Mesangial cell (primary cell): ENCODE measurements at places on chromosomes 13 and 19. TPM values are rescaled to one million over a fixed set of nuclear protein-coding genes. Genes with fewer than 3 reads are reported as not detected.

Gene HPN
- total RNA-seq: 5.7 TPM in 1 of 2 replicates, not detected in the other

Gene ZNF418
- total RNA-seq: 3.0 and 7.7 TPM in 2 replicates

Gene DENND1C
- total RNA-seq: 0.81 and 2.0 TPM in 2 replicates

Gene SPIB
- total RNA-seq: not detected in 2 replicates

Gene PINLYP
- 1.3 and 4.6 TPM in 2 replicates for total RNA-seq

Gene VSTM2B
- total RNA-seq: not detected in 2 replicates

Gene SLC5A5
- total RNA-seq: not detected in 2 replicates

Gene SIX5
- total RNA-seq: 14.2 and 26.9 TPM in 2 replicates

Gene SLC1A5
- total RNA-seq: 181 and 284 TPM in 2 replicates

Gene NECTIN2
- 287 and 362 TPM in 2 replicates for total RNA-seq

Gene CERS4
- total RNA-seq: 10.4 and 57.3 TPM in 2 replicates

Gene PARP4
- total RNA-seq: 34.5 and 48.2 TPM in 2 replicates

Gene FFAR2
- total RNA-seq: not detected in 2 replicates

Gene TDRD12
- not detected in 2 replicates for total RNA-seq

Gene HNRNPL
- total RNA-seq: 168 and 316 TPM in 2 replicates

Gene SLC7A9
- total RNA-seq: not detected in 2 replicates

Gene CRX
- total RNA-seq: not detected in 2 replicates

Gene FXYD1
- 0.89 TPM in 1 of 2 replicates, not detected in the other for total RNA-seq

Gene ZIC2
- not detected in 2 replicates for total RNA-seq

Gene KIR2DL1
- not detected in 2 replicates for total RNA-seq

Gene ZNF30
- 1.5 and 2.0 TPM in 2 replicates for total RNA-seq

Gene PABPC3
- total RNA-seq: 0.33 and 0.51 TPM in 2 replicates

Gene CXCL17
- not detected in 2 replicates for total RNA-seq

Gene PBX4
- 1.8 and 2.0 TPM in 2 replicates for total RNA-seq

Gene ERICH4
- not detected in 2 replicates for total RNA-seq

Gene ALG11
- 5.9 and 8.9 TPM in 2 replicates for total RNA-seq

Gene EPS8L1
- total RNA-seq: 6.0 and 30.7 TPM in 2 replicates

Gene OR10H1
- total RNA-seq: not detected in 2 replicates

Gene RDH8
- not detected in 2 replicates for total RNA-seq

Gene IL17D
- total RNA-seq: 0.51 and 0.98 TPM in 2 replicates

Gene TEAD2
- 56.5 and 59.7 TPM in 2 replicates for total RNA-seq

Gene CGB3
- 0.33 TPM in 1 of 2 replicates, not detected in the other for total RNA-seq

Gene LGI4
- total RNA-seq: 0.49 TPM in 1 of 2 replicates, not detected in the other

Gene HCST
- 0.38 TPM in 1 of 2 replicates, not detected in the other for total RNA-seq

Gene ACER1
- total RNA-seq: not detected in 2 replicates

Gene CD70
- total RNA-seq: 70.9 and 153 TPM in 2 replicates

Gene CYP4F2
- total RNA-seq: 0.16 TPM in 1 of 2 replicates, not detected in the other

Gene EGLN2
- 87.7 and 92.9 TPM in 2 replicates for total RNA-seq

Gene TYROBP
- total RNA-seq: not detected in 2 replicates

Gene ZNF773
- 3.9 and 13.6 TPM in 2 replicates for total RNA-seq
